ENCODE measurements at places on chromosomes 3 and 15. TPM values are rescaled to one million over a fixed set of nuclear protein-coding genes. Genes with fewer than 3 reads are reported as not detected.

DNA sequence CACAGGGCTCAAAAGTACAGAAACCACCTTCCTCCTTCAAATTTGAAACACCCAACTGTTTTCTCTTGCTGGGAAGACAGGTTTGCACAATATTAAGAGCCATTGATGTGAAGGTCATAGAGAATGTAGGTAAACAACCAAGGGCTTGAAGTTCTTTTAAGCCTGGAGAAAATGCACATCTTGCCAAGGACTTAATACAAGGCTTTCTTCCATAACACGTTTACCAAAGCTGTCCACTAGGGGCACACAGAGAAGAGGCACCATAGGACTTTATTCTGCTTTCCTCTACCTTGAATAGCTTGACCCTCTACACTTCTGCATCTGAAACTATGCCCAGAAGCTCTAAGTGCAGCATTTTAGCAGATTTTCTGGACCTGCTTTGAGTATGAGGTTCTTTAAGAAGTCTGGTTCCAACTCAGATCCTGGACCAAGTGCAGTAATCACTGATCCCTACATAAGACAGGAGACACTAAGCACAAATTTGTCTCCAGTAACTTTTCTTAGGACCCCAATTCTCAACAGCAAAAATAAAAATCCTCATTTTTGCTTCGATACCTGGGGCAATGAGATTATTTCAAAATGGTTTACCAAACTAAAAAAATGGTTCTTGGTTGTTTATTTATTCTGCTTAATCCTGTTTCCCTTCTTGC, 138.0 kb downstream of the FBN1 start:
- no peak for DNase-seq
- H3K27me3 ChIP-seq = no peaks in the 10 kb centered on the region
- H3K36me3 ChIP-seq = no peaks in the 10 kb centered on the region
- no peaks in the 10 kb centered on the region for H3K4me1 ChIP-seq
- no peak overlapping the region for H3K27ac ChIP-seq

GRCh38 chr3:62238003-62238402, 135.3 kb downstream of the FEZF2 start:
- no peak overlapping the region for H3K4me3 ChIP-seq
- no peak for DNase-seq
- no peaks in the 10 kb centered on the region for H3K36me3 ChIP-seq
- H3K4me1 ChIP-seq = no peaks in the 10 kb centered on the region

The GATM gene
- 0.70 TPM for total RNA-seq

The CCDC191 gene
- total RNA-seq = 3.6 TPM

DNA sequence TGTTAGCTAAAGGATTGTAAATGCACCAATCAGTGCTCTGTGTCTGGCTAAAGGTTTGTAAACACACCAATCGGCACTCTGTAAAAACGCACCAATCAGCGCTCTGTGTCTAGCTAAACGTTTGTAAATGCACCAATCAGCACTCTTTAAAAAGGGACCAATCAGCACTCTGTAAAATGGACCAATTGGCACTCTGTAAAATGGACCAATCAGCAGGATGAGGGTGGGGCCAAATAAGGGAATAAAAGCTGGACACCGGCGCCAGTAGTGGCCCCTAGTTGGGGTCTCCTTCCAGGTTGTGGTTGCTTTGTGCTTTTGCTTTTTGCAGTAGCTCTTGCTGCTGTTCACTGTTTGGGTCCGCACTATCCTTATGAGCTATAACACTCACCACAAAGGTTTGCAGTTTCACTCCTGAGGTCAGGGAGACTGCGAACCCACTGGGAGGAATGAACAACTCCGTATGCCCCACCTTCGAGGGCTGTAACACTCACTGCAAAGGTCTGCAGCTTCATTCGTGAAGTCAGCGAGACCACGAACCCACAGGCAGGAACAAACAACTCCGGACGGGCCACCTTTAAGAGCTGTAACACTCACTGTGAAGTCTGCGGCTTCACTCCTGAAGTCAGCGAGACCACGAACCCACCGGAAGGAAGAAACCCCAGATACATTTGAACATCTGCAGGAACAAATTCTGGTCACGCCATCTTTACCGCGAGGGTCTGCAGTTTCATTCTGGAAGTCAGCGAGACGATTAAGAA, 1.1 kb upstream of the SUCLG2 start:
- H3K27ac ChIP-seq = peak overlapping the region; percentile 77
- peak overlapping the region; percentile 76 for H3K4me3 ChIP-seq
- no peaks in the 10 kb centered on the region for H3K36me3 ChIP-seq
- peak; percentile 65 for DNase-seq
- peaks cover 35% of the 10 kb centered on the region for H3K4me1 ChIP-seq

- H3K36me3 ChIP-seq = no peaks in the 10 kb centered on the region
- no peak overlapping the region for H3K4me3 ChIP-seq
- H3K4me1 ChIP-seq = no peaks in the 10 kb centered on the region
- H3K27me3 ChIP-seq = no peaks in the 10 kb centered on the region
Observed at GRCh38 chr3:67296039-67296892, 298.2 kb downstream of the KBTBD8 start.

DNA sequence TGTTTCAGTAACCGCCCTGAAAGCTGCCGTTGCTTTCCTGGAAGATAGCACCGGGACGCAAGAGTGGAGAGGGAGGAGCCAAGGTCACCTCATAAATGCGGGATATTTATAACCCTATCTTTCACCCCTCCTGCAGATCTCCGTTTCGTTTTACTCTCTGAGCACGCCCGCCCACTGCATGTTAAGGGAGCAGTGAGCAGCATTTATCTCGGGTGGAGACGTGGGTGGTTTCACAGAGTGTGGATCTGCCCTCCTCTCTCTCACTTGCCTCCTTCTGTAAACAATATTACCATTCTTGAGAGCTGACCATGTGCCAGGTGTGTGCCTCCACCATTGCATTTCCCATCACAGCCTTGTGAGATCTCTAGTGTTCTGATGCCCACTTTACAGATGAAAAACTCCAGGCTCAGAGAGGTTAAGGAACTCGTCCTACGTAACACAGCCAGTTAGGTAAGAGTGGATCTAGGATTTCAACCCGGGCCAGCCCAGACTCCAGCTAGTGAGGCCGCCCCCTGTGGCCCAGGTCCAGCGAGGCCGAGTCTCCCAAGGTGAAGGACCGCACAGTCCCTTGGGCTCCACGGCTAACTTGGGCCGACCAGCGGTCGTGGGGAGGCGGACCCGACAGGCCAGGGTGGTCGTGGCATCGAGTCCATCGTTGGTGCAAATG, 16.9 kb upstream of the SEMA4B start:
- no peaks in the 10 kb centered on the region for H3K36me3 ChIP-seq
- H3K27ac ChIP-seq = no peak overlapping the region
- H3K4me1 ChIP-seq = peaks cover 21% of the 10 kb centered on the region
- H3K27me3 ChIP-seq = no peaks in the 10 kb centered on the region
- no peak for DNase-seq

The CKMT1A gene
- total RNA-seq = not detected

DNA sequence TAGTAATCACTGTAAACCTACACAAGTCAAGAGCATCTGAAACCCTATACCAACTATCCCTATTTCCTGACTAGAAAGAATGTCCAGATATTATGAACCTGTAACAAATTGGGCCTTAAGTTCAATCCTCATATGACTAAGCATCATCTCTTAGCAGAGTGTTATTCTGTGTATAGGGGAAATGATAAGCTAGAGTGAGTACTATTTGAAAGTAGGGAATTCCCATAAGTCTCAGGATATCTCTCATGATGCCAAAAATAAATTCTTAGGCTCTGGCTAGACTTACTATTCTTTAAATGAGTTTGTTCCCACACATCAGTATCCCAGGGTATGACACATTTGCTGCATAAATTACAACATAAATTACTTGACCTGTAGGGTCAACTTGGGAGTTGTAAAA, 15.3 kb downstream of the MRPL47 start:
- no peaks in the 10 kb centered on the region for H3K4me1 ChIP-seq
- no peaks in the 10 kb centered on the region for H3K27me3 ChIP-seq
- H3K4me3 ChIP-seq = no peak overlapping the region

DNA sequence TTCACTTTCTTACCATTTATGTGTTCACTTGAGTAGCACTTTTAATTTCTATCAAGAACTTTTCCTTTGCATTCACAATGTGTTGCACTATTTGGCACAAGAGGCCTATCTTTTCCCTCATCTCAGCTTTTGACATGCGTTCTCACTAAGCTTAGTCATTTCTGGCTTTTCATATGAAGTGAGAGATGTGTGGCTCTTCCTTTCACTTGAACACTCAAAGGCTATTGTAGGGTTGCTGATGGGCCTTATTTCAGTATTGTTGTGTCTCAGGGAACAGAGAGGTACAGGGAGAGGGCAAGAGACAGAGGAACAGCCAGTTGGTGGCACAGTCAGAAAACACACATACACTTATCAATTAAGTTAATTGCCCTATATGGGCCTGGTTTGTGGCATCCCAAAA, 127.4 kb upstream of the MLF1 start:
- H3K4me3 ChIP-seq = no peak overlapping the region
- no peak for DNase-seq
- H3K27ac ChIP-seq = no peak overlapping the region
- H3K27me3 ChIP-seq = no peaks in the 10 kb centered on the region
- H3K36me3 ChIP-seq = no peaks in the 10 kb centered on the region
- no peaks in the 10 kb centered on the region for H3K4me1 ChIP-seq

DNA sequence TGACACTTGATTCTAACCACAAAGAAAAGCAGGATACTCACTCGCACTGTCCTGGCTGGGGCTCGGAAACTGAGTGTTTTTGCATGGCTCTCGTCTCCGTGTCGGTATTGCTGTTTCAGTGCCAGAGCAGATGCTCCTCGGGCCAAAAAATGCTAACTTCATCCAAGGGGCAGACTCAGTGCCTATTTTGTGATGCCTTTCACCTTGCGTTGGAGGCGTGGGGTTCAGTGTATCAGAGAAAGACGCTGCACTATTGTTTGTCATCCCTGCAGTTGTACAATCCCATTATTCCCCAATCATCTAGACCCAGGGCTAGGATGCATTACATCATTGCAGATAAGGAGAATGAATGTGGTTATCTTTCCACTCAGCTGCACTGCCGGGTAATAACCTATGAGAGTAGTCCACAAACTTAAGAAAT, 1.4 kb downstream of the CACNA2D3 start:
- no peak overlapping the region for H3K4me3 ChIP-seq
- no peaks in the 10 kb centered on the region for H3K36me3 ChIP-seq
- no peak for DNase-seq
- H3K4me1 ChIP-seq = no peaks in the 10 kb centered on the region
- peaks cover 35% of the 10 kb centered on the region for H3K27me3 ChIP-seq
- no peak overlapping the region for H3K27ac ChIP-seq

DNA sequence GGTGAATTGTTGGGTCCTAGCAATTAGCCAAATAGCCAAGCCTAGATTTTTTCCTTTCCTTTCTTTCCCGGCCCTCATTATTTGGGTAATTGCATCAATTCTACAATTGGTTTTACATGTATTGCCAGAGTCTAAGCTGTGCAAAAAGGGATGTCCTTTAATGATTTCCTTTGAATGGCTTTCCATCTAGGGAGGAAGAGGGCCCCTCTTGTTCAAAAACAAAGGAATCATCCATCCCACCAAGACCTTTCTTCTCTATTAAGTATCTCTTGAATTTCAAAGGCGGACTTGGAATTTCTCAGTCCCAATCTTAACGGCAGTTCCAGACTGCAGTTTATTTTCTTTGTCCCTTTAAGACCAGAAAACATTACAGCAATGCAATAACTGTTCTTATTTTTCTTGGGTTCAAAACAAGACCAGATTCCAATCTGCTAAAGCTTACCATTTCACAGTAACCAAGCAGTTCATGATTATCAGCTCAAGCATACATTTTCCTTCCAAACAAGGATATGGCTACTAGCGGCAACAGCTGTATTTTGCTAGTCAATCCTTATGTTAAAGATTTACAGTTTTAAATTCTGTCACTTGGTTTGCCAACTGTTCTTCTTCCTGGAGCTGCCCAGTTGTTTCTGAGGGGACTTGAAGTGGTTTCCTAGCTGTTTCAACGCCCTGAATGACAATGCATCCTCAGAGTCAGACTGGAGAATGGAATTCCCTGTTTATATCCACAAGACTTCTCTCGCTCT, 91.4 kb upstream of the LRIG1 start:
- no peak overlapping the region for H3K4me3 ChIP-seq
- H3K4me1 ChIP-seq = no peaks in the 10 kb centered on the region
- no peak overlapping the region for H3K27ac ChIP-seq

The FBN1 gene
- 0.25 TPM for total RNA-seq

The CCDC39 gene
- not detected for total RNA-seq

GRCh38 chr3:172065967-172066762, 26.8 kb downstream of the FNDC3B start:
- H3K27ac ChIP-seq = no peak overlapping the region
- H3K4me3 ChIP-seq = no peak overlapping the region
- DNase-seq = no peak

GRCh38 chr3:190582667-190583066, 68.8 kb downstream of the IL1RAP start:
- H3K36me3 ChIP-seq = no peaks in the 10 kb centered on the region
- no peak overlapping the region for H3K27ac ChIP-seq
- peaks cover 10% of the 10 kb centered on the region for H3K4me1 ChIP-seq
- DNase-seq = no peak
- H3K4me3 ChIP-seq = no peak overlapping the region

- H3K4me3 ChIP-seq = no peak overlapping the region
- peak overlapping the region; percentile 48 for H3K27ac ChIP-seq
- H3K4me1 ChIP-seq = peaks cover 53% of the 10 kb centered on the region
- DNase-seq = no peak
Observed at GRCh38 chr3:177642804-177643125, 445.5 kb upstream of the TBL1XR1 start.

DNA sequence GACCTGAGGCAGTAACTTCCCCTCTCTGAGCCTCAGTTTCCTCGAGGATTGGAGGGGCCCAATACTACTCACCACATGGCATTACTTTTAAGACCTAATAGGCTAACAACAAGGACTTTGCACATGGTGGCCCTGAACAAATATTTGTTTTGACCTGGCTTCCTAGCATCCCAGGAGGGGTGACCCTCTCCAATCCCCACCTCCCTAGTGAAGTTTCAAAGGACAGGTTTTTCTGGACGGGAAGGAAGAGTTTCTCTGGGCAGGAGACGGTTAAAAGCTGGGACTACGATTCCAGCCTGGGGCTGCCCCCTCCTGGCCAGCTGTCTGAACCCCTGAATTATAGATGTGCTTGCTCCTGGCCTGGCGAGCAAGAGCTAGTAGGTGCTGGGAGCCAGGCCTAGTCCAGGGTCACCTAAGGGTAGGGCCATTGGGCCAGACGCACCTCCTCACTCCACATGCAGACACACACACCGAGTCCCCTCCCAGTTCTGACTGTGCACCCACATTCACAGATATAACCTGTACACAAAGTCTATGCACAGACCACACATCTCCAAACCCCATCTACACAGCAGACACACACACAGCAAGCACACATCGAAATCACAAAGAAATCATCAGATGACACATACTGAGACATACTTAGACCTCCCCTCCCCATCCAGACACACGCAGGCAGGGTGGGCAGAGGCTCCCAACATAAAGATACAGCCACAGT, 2.7 kb upstream of the ISL2 start:
- H3K4me1 ChIP-seq = peaks cover 40% of the 10 kb centered on the region
- H3K27ac ChIP-seq = no peak overlapping the region
- no peaks in the 10 kb centered on the region for H3K36me3 ChIP-seq
- H3K4me3 ChIP-seq = no peak overlapping the region
- peaks cover 66% of the 10 kb centered on the region for H3K27me3 ChIP-seq
- no peak for DNase-seq

- H3K4me1 ChIP-seq = peaks cover 22% of the 10 kb centered on the region
- H3K36me3 ChIP-seq = peaks cover 2% of the 10 kb centered on the region
- DNase-seq = no peak
- peak within 1 kb of the TSS; percentile 73 for H3K27ac ChIP-seq
Observed at GRCh38 chr3:108822123-108822897, at the start of gene TRAT1. TRAT1 (plus strand) TSS chr3:108822786; CDS start chr3:108822928, 142 bp downstream.

All from CD4-positive, alpha-beta T cell (primary cell).